ENCODE measurements at places on chromosomes 4 and X.
A peak's percentile ranks its signal among the peaks of the same experiment; 100 is the strongest.

GRCh38 chr4:108483079-108483478, 137.3 kb upstream of the RPL34 start:
- DNase-seq: no peak
- H3K27ac ChIP-seq: no peak overlapping the region
- peaks cover 2% of the 10 kb centered on the region for H3K4me1 ChIP-seq
- H3K4me3 ChIP-seq: no peak overlapping the region

- H3K4me1 ChIP-seq: no peaks in the 10 kb centered on the region
- DNase-seq: peak; percentile 23
- H3K27ac ChIP-seq: no peak overlapping the region
- H3K36me3 ChIP-seq: no peaks in the 10 kb centered on the region
- H3K27me3 ChIP-seq: no peaks in the 10 kb centered on the region
Observed at GRCh38 chrX:30830326-30830943, 58.6 kb downstream of the TAB3 start.

DNA sequence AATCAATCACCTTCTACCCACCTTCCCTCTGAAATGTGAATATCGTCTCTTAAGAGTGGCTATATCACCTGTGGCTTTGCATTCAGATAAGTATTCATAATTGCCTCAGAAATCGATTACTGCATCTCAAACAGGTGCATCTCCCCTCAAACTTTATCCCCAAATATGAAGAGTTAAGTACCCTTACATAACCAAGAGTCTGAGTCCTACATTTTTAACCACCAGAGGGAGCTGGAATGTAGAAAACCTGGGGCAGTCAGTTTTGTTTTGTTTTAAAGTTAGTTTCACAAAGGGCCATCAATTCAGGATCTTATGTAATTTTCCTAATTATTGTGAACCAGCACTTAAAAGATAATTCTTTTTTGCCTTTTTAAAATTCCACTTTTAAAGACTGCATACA, 5.7 kb downstream of the TCEANC start:
- no peaks in the 10 kb centered on the region for H3K27me3 ChIP-seq
- peak; percentile 73 for DNase-seq
- H3K36me3 ChIP-seq: no peaks in the 10 kb centered on the region

- H3K27ac ChIP-seq: no peak overlapping the region
- no peak for DNase-seq
- no peaks in the 10 kb centered on the region for H3K27me3 ChIP-seq
- H3K4me1 ChIP-seq: no peaks in the 10 kb centered on the region
- H3K4me3 ChIP-seq: no peak overlapping the region
Observed at GRCh38 chr4:152246659-152247058, 289.2 kb downstream of the FBXW7 start.

DNA sequence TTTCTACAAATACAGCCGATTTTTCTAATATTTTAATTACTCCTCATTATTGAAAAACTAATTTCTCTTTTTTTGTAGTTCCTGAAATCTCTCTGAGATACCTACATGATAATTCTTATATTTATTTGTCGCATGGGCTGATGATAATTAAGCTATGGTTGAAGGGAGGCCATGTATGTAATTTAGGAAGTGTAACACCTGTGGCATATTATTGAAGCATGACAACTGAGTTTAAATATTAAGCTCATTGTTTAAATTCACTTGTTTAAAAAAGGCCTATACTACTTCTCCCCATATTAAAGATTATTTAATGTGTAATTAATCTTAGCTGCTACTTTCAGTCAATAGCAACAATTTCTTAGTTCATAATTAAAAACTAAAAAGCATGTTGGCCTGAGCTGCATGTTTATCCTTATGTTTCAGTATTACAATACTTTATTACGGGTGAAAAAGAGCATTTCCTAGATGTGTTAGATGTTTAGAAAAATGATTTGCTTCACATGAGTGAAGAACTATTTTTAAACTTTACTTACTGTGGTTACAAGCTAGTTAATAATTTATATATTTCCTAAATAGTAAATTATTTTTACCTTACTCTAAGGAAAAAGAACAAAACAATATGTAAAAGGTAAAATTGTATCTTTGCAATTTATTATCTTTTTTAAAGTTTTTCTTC, 122.4 kb downstream of the RAP1GDS1 start:
- no peak overlapping the region for H3K27ac ChIP-seq
- H3K27me3 ChIP-seq: no peaks in the 10 kb centered on the region
- no peak overlapping the region for H3K4me3 ChIP-seq
- H3K36me3 ChIP-seq: no peaks in the 10 kb centered on the region
- DNase-seq: no peak

- H3K4me1 ChIP-seq: no peaks in the 10 kb centered on the region
- no peak overlapping the region for H3K4me3 ChIP-seq
- DNase-seq: no peak
- H3K27me3 ChIP-seq: no peaks in the 10 kb centered on the region
Observed at GRCh38 chr4:19366916-19367315, 884.8 kb upstream of the SLIT2 start.

DNA sequence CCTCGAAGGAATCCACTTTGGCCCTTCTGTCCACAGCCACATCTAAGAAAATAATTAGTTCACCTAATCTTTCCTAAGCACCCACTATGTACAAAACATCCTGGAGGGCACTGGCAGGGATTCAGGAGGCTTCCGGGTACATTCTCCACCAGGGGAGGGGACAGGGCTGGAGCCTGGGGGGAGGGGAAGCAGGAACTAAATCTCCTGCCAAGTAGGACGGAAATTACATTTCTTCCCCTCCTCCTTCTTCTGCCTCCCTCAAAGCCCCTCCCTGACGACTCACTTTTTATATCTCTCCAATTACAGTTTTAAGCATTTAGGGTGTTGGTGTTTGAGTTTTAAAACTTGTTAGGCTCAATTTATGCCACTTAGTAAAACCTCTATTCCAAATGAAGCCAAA, 203.1 kb downstream of the BCOR start:
- no peak overlapping the region for H3K4me3 ChIP-seq
- no peak overlapping the region for H3K27ac ChIP-seq
- H3K4me1 ChIP-seq: peaks cover 4% of the 10 kb centered on the region
- H3K27me3 ChIP-seq: no peaks in the 10 kb centered on the region
- DNase-seq: no peak

DNA sequence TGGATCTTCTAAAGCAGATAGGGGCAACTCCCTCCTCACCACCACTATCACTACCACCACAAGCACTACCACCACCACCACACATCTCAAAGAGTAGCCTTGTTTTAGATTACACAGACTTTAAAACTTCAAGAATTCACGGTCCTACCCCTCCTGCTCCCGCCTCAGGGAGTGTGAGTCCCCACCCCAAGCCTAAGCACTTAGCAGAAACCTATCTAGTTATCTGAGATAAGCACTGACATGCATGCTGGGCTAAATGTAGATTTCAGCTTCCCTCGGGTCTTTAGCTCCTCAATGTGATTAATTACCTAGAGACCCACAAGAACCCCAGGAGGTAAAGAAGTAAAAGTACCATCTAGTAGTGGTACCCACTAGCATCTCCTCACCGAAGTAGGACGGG, 775 bp downstream of the AMOT start:
- no peaks in the 10 kb centered on the region for H3K4me1 ChIP-seq
- H3K27me3 ChIP-seq: no peaks in the 10 kb centered on the region
- H3K4me3 ChIP-seq: peak overlapping the region; percentile 77
- peak overlapping the region; percentile 59 for H3K27ac ChIP-seq
- no peak for DNase-seq
